Activated CD4-positive, alpha-beta memory T cell treated with anti-CD3 and anti-CD28 coated beads, Interleukin-2, amount 10 ng/mL, durations not matched to agents 7 days and 5 days (primary cell): ENCODE measurements at places on chromosomes 5 and 9. TPM values are rescaled to one million over a fixed set of nuclear protein-coding genes. Genes with fewer than 3 reads are reported as not detected.

DNA sequence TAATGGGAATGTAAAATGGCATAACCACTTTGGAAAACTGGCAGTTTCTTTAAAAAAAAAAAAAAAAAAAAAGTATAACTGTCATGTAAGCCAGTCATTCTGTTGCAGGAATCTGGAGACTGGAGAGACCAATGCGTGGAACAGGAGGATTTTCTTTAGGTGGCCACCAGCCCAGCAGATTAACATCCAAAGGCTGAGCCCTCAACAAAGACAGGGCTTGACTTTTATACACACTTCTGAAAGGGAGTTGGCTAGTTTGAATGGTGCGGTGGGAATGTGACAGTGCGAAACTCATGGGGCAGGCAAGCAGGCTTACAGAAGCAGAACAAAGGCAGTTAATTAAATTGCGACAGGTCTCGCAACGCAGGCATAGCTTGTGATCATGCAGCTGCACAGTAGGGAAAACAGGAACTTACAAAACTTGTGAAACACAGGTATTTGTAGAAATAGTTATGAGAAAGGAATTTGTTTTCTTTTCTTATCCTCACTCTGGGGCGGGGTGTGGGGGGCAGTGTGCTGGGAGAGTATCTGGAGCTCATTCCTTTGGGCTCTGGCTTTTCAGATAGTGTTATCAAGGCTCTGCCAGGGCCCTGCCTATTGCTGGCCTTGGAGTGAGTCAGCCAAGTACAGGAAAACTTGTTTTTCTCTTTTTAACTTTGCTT, 12.0 kb downstream of the UIMC1 start:
- DNase-seq: no peak
- no peak overlapping the region for H3K27ac ChIP-seq
- H3K36me3 ChIP-seq: peaks cover 26% of the 10 kb centered on the region
- H3K4me1 ChIP-seq: peaks cover 32% of the 10 kb centered on the region
- H3K27me3 ChIP-seq: no peaks in the 10 kb centered on the region

DNA sequence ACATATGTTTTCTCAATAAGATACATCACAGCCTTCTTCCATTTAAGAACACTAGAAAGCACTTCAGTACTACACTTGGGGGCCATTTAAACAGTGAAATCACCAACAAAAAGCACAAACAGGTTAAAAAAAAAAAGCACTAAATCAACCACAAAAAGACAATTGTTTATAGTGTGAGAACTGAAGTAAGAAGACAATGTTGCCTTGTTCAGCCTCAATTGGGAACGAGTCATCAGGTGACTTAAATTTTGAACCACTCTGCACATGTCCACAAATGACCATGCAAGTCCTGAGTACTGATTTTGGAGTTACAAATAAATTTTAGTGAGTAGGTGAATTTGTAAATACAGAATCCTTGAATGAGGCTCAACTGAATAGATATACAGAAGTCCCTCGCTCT, 37.2 kb upstream of the HNRNPA0 start:
- H3K36me3 ChIP-seq: peaks cover 3% of the 10 kb centered on the region
- H3K4me3 ChIP-seq: no peak overlapping the region
- no peak overlapping the region for H3K27ac ChIP-seq
- DNase-seq: no peak
- H3K27me3 ChIP-seq: peaks cover 10% of the 10 kb centered on the region

DNA sequence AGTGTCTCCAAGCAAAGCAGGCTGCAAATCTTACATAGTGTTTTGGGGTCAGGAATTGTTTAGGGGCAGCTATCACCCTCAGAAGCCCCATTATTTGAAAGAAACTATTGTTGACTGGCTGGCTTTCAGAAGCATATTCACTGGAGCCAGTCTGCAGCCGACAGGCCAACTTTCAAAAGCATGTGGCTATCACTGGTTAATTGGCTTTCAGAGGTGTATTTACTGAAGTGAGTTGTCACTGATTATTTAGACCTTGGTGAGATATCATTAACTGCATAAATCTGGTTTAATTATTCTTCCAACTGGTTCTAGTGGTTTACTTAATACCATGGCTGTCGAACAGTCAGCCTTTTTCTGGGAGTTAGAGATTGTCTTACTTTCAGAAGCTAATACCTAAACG, 247.0 kb downstream of the CWC27 start:
- H3K36me3 ChIP-seq: peaks cover 2% of the 10 kb centered on the region
- no peak overlapping the region for H3K27ac ChIP-seq
- DNase-seq: no peak
- H3K27me3 ChIP-seq: no peaks in the 10 kb centered on the region
- H3K4me3 ChIP-seq: no peak overlapping the region

GRCh38 chr5:9361835-9362234, 184.0 kb downstream of the SEMA5A start:
- H3K36me3 ChIP-seq: no peaks in the 10 kb centered on the region
- H3K4me3 ChIP-seq: no peak overlapping the region
- peak; percentile 53 for DNase-seq
- no peaks in the 10 kb centered on the region for H3K27me3 ChIP-seq
- H3K4me1 ChIP-seq: peaks cover 23% of the 10 kb centered on the region

- DNase-seq: no peak
- peaks cover 73% of the 10 kb centered on the region for H3K36me3 ChIP-seq
- H3K27me3 ChIP-seq: no peaks in the 10 kb centered on the region
- no peak overlapping the region for H3K4me3 ChIP-seq
- peak overlapping the region; percentile 25 for H3K27ac ChIP-seq
Observed at GRCh38 chr9:33329117-33329563, 38.8 kb downstream of the NFX1 start.

DNA sequence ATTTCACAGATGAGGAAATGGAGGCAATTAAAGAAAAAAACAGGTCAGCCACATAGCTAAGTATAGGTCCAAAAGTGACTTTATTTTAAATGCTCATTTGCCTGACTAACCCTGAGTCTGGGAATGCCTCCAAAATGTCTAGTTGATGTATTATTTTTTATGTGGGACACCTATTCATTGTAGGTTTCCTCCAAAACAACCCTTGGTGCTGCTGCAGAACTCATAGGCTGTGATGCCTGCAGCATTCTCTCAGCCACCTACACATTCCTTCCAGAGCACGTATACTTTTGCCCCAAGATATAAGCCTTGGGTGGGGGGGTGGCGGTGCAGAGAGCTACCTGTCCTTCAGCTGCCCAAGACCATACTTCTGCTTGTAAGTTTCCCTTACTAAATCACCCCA, 77.4 kb downstream of the MSX2 start:
- no peak overlapping the region for H3K4me3 ChIP-seq
- no peak for DNase-seq
- peaks cover 2% of the 10 kb centered on the region for H3K4me1 ChIP-seq

- peaks cover 48% of the 10 kb centered on the region for H3K4me1 ChIP-seq
- H3K27me3 ChIP-seq: peaks cover 1% of the 10 kb centered on the region
- H3K27ac ChIP-seq: no peak overlapping the region
- H3K4me3 ChIP-seq: no peak overlapping the region
Observed at GRCh38 chr5:10601246-10602030, 37.6 kb downstream of the ANKRD33B start.

- no peak overlapping the region for H3K4me3 ChIP-seq
- no peak for DNase-seq
- no peak overlapping the region for H3K27ac ChIP-seq
- H3K4me1 ChIP-seq: no peaks in the 10 kb centered on the region
- H3K36me3 ChIP-seq: no peaks in the 10 kb centered on the region
Observed at GRCh38 chr5:3309538-3309937, 286.1 kb upstream of the IRX1 start.

- H3K27ac ChIP-seq: no peak overlapping the region
- no peaks in the 10 kb centered on the region for H3K27me3 ChIP-seq
- no peaks in the 10 kb centered on the region for H3K4me1 ChIP-seq
- H3K4me3 ChIP-seq: no peak overlapping the region
- no peak for DNase-seq
Observed at GRCh38 chr9:78921341-78921740, 624.4 kb downstream of the PSAT1 start.

DNA sequence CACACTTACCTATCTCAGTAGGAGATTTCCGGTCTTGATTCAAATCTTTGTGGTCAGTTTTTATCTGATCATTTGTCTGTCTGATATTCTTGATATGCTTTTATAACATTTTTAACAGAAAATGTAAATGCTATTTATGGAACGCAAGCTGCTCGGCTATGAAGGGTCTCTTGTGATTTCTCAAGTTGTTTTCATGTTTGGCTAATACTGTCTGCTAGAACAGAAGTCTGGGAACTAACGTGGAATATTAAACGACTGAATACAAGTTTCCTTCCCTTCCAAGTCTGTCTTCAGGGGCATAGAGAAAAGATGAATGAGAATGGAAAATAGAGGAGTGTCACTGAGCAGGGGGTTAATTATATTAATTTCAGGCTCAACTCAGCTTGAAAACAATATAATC, 27.6 kb downstream of the SNCAIP start:
- H3K36me3 ChIP-seq: no peaks in the 10 kb centered on the region
- H3K4me1 ChIP-seq: no peaks in the 10 kb centered on the region
- H3K4me3 ChIP-seq: no peak overlapping the region
- no peak overlapping the region for H3K27ac ChIP-seq

- H3K4me1 ChIP-seq: peaks cover 10% of the 10 kb centered on the region
- H3K27ac ChIP-seq: peak overlapping the region; percentile 24
- DNase-seq: no peak
- H3K4me3 ChIP-seq: no peak overlapping the region
- no peaks in the 10 kb centered on the region for H3K27me3 ChIP-seq
- H3K36me3 ChIP-seq: no peaks in the 10 kb centered on the region
Observed at GRCh38 chr9:122051351-122052321, 41.5 kb downstream of the TTLL11 start.

GRCh38 chr5:125401724-125402622, 655.5 kb upstream of the ZNF608 start:
- DNase-seq: no peak
- no peaks in the 10 kb centered on the region for H3K27me3 ChIP-seq
- H3K27ac ChIP-seq: no peak overlapping the region
- no peaks in the 10 kb centered on the region for H3K36me3 ChIP-seq

DNA sequence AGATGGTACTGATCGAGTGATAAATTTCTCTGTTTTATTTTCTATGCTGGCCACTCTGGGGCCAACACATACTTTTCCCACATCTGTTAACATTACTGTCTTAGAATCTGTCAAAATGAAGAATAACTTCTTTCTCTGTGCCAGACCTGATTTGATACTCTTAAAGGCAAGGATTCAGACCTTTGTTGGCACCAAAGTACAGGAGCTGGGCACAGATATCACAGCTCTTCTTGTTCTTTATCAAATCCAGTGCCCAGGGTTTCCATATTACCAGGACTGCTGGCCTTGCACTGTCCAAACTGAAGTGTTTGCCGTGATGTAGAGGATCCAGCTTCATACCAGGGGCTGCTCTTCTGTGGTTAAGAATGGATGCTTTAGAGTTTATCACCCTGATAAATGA, 20.9 kb downstream of the ZNF474 start:
- no peak overlapping the region for H3K27ac ChIP-seq
- no peak overlapping the region for H3K4me3 ChIP-seq
- H3K4me1 ChIP-seq: no peaks in the 10 kb centered on the region
- no peaks in the 10 kb centered on the region for H3K27me3 ChIP-seq
- no peak for DNase-seq

DNA sequence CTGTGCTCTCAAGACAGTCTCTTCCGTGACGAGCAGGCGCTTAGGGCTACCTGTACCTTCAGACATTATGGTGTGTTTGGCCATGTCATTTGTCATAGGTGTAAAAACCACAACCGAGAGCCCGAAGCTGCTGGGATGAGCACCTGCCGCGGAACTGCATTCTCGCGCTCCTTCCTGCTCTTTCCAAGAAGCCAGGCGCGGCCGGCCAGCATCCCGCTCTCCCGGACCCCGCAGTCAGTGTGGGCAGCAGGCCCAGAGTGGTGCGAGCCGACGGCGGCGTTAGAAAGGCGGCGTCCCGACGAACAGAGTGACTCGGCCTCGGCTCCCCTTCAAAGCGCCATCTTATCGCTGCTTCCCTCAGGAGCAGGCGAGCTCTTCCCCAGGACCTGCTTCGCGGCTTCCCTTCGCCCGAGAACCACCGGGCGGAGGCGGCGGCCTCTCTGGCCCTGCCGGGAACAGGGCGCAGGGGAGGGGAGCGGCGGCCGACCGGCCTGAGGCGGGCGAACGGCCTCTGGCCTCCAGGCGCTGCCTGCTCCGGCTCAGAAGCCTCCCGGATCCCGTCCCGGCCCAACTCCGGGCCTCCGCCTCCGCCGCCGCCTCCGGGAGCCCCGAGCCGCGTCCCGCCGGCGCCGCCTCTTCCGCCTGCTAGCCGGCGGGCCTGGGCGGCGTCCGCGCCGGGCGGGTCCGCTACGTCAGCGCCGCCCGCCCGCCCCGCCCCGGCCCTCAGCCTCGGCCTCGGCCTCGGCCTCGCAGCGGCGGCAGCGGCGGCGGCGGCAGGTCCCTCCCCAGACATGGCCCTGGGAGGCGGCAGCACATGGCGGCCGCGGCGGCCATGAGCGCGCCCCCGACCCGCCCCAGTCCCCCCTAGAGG, at the start of gene FAM120A:
Gene FAM120A (plus strand): TSS at position 741 of the 871 bp plus-strand sequence. CDS start 231 bp downstream, outside the sequence.
- no peaks in the 10 kb centered on the region for H3K27me3 ChIP-seq
- peaks cover 50% of the 10 kb centered on the region for H3K4me1 ChIP-seq
- peaks cover 69% of the 10 kb centered on the region for H3K36me3 ChIP-seq
- peak within 1 kb of the TSS; percentile 91 for H3K4me3 ChIP-seq
- peak within 1 kb of the TSS; percentile 92 for H3K27ac ChIP-seq

DNA sequence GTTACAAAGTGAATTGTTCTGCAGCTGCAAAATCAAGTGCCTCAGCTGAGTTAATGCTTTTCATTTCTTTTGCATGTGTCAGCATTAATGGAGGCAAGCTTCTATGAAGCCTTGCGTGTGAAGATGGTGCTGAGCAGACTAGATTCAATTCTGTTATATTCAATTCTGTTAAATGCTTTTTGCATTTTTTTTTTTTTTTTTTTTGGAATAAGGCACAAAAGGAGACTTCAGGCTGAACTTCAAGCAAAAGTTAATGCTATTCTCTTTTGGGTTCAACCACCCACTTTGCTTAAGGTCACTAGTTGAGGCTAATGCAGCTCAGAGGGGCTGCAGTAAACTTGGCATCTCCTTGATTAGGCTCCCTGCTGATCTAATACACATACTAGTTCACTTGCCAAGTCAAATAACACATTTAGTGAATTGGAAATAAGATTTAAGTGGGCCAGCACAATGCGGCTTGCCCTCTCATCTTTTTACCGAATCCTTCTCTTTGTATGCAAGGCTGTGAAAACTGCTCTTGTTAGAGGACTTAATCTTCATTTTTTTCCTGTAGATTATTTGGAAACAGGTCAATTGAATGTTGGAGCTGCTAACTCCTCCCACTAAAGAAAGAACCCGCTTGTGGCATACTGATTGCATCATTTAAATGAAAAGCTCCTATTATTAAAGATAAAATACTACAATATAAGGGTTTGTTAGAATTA, 1020.2 kb downstream of the NR2F1-AS1 start:
- no peaks in the 10 kb centered on the region for H3K4me1 ChIP-seq
- H3K27me3 ChIP-seq: no peaks in the 10 kb centered on the region
- no peak overlapping the region for H3K4me3 ChIP-seq
- DNase-seq: no peak

C5orf46 gene
- total RNA-seq: not detected

MYMK gene
- total RNA-seq: not detected

GMCL2 gene
- total RNA-seq: not detected

SLC25A2 gene
- total RNA-seq: 0.50 TPM

RMI1 gene
- total RNA-seq: 22.4 TPM

SLC22A4 gene
- total RNA-seq: 0.10 TPM

PCDHGB3 gene
- total RNA-seq: 0.10 TPM
